ENCODE measurements at places on chromosomes 5 and 9.

- DNase-seq = no peak
Measured at GRCh38 chr9:132207839-132208615, 46.2 kb downstream of the NTNG2 start.

GRCh38 chr5:80739898-80740297 is 85.1 kb upstream of the DHFR start:
- DNase-seq = no peak

GRCh38 chr5:168747987-168748777 is 169.0 kb upstream of the PANK3 start:
- DNase-seq = no peak

DNA sequence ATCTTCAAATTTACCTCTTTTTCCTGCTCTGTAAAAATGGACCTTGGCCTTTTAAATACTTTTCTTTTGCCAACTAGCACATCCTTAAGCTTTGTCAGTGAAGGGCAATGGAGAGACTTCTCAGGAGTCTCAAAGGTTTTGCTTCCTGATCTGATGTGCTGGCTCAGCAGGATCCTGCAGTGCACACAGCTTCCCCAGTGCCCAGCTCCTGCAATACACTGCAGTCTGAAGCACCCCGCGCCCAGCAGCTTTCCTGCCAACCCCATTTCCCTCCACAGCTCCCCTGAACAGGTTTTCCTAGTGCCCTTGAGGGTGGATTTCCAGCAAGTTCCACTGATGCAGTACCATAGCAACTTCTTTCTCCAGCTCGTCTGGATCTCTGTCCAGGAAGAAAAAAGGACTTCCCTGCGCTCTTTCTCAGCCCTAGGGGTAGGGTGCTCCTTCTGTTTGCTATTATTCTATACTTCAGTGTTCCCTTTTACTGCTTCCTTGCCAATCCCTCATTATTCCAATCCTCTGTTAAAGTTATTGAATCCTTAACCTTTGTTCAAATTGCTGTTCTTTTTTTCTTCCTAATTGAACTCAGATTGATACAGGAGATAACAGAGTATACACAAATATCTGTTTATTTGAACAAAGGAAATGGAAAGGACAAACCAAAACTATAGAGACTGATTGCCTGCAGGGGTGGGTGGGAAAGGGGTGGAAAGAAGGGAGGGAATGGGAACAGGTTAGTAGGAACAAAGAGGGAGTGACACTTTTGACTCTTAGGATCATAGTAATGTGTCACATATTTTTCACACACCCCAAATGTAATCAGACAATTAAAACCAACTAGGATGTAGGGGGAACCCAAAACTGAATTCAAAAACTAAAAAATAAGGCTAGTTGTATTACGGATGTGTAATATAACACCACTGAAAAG is 8.5 kb downstream of the SNAPC3 start:
- no peak for DNase-seq

DNA sequence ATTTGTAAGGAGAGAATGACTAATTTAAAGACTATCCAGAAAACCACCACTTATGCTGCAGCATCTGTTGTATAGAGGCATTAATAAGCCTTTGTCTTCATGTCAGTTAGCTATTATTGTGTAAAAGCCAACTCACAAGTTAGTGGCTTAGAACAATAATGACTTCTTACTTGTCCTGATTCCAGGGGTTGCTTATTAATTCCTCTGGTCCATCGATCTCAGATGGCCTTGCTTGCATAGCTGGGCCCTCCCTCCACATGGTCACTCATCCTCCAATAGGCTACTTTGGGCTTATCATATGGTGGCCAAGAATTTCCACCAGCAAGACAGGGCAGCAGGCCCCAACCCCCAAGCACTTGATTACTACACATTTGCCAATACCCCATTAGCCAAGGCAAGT is 44.5 kb upstream of the STK32A start:
- no peak for DNase-seq

GRCh38 chr5:93601071-93601801 is 18.2 kb downstream of the NR2F1 start:
- DNase-seq = no peak

GRCh38 chr5:174576042-174576441 is 148.3 kb upstream of the MSX2 start:
- no peak for DNase-seq

GRCh38 chr5:6570530-6570929 is 62.3 kb downstream of the NSUN2 start:
- DNase-seq = no peak

DNA sequence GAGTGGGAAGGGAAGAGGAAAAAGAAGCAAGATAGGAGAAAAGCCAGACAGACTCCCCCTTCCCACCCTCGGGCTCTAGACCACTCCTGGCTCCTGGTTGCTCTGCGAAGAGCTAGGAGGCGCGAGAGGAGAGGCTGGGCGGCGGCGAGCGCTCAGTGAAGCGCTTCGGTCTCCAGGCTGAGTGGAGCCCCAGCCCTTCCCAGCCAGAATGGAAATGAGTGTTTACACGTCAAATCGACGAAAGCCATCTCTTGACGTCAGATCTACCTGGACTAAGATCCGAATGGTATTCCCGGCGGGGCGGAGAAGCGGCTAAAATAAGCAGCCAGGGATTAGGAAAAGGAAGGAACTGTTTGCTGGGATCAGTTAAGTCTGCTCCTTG is at the start of gene PCSK1:
TSS of gene PCSK1 (minus strand) at position 183 of the 382 bp plus-strand sequence. CDS start 206 bp downstream, outside the sequence.
- DNase-seq = no peak

DNA sequence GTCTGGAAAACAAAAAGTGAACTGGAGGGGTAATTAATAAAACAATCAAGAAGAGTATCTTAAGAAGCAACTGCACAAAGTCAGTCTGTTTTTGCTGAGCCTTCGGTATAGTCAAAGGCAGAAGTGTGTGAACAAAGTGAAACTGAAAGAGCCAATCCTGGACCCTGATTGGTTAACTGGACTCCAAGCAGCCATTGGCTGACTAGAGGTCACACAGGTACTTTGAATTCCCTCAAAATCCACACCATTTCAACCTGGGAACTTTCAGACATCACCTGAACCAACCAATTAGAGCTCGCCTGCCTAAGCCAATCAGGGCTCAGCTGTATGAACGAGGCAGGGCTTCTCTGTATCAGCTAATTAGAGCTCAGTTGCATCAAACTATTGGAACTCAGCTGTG is 286.7 kb downstream of the TLE4 start:
- DNase-seq = no peak

All from SIG-M5 (cell line).